Brain microvascular endothelial cell (primary cell): ENCODE measurements at places on chromosomes 4 and X.
A peak's percentile ranks its signal among the peaks of the same experiment; 100 is the strongest.

GRCh38 chr4:139176302-139177048 is 543 bp downstream of the ELF2 start:
- DNase-seq = peak; percentile 40

GRCh38 chrX:11239230-11239629 is 54.0 kb upstream of the AMELX start:
- peak; percentile 52 for DNase-seq

DNA sequence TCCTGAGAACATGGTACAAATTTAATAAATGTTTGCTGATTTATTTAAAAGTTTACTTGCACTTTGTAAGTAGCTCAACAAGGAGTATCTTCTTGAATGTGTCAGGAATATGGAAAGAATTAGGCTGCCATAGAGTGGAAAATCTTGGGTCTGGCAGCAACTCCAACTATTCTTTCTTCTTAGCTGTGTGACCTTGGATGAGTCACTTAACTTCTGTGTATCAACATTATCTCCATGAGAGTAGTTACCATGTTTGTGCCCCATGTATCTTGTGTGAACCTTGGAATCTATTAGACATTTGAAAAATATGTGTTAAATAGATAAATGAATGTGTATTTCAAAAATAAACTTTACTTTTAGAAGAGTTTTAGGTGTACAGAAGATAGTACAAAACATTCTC is 348.8 kb downstream of the GBA3 start:
- no peak for DNase-seq

GRCh38 chrX:109890910-109891502 is 111.9 kb upstream of the TMEM164 start:
- peak; percentile 45 for DNase-seq

DNA sequence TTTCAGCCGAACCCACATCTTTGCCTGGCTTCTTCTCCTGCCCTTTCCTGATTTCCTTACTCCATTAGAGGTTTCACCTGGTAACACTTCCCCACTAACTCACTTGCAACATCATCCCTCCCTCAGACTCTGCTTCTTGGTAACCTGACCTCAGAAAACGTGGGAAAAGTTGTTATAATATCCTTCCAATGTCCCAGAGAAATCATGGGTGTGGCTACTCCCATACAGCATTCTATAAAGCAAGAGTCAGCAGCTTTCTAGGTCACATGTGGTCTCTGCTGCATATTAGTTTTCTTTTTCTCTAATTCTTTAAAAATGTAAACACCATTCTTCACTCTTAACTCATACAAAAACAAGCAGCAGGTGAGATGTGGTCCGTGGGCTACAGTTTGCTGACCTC is 283.1 kb upstream of the MAOA start:
- DNase-seq = no peak
